DMS53 (cell line): ENCODE measurements at places on chromosomes 7 and 10.
A peak's percentile ranks its signal among the peaks of the same experiment; 100 is the strongest.

GRCh38 chr10:125263551-125263950, 103.2 kb upstream of the CTBP2 start:
- peak; percentile 54 for DNase-seq

GRCh38 chr10:69783515-69783914, 18.2 kb upstream of the COL13A1 start:
- peak; percentile 36 for DNase-seq

DNA sequence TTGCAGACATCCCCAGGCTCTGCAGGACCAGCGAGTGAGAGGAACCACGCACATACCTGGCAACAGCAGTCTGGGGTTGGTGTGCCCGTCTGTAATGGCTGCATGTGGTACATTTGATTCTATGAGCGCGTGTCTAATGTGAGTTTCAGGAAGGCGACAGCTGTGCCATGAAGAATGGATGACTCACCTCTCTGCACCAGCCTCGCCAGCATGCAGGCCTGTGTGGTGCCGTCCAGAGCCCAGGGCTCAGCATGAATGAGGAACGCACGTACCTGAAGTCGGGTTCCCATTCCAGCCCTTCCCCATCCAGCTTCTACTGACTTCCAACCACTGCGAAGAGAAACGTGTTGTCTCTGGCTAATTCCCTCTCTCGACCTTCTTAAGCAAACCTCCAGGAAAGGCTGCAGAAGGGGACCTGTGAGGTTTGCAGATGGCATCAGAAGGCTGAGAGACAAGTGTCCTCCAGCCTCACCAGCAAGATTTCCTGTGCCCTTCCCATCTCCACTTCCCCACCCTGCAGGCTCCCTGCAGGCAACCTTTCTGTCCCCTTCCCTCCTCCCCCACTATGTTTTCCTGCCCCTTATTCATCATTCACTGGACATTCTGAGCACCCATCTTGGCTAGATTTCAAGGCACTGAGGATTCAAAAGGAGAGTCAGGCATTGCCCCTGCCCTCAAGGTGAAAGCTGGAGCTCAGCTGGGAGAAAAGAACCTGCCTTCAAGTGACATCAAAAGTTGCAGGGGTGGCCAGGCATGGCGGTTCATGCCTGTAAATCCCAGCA, 54.3 kb downstream of the ASB13 start:
- DNase-seq, result peak; percentile 98

GRCh38 chr10:98213740-98214139, 54.3 kb downstream of the LOXL4 start:
- DNase-seq, result no peak

DNA sequence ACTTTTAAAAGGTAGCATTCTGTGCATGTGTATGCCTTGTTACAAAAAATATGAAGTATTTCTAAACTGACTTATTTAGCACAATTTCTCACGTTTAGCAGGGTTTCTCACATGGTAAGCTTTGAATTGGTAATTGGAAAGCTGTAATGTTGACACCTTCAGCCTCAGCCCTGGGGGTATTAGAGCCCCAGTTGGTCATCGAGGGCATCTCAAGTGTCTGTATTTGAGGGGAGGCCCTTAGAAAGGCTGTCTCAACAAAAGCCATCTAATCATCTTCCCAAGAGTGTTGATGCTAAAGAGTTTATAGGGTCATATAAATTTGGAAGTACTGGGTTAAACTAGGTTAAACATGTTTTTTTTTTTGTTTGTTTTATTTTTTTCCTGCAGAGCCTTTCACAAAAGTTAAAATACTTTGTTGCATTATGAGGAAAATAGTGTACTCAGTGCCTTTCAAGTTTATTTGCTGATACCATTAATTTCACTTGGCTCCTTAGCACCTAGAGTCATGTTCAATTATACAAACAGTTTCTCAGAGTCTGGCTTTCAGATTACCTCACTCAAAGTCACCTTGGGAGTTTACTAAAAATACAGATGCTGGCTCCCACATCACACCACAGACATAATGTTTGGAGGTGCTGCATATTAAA, 134.0 kb downstream of the CD36 start:
- DNase-seq, result peak; percentile 16

DNA sequence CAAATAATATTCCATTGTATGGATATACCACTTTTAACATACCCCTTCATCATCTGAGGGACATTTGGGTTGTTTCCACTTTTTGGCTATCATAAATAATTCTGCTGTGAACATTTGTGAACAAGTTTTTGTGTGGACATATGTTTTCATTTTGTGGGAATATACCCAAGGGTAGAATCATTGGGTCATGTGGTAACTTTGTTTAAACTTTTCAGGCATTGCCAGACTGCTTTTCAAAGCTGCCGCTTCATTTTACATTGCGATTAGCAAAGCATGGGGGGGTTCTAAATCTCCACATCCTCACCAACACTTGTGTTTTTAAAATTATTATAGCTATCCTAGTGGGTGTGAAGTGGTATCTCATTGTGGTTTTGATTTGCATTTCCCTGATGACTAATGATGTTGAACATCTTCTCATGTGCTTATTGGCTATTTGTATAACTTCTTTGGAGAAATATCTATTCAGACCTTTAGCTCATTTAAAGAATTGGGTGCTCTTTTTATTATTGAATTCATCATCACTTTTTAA, 8.4 kb upstream of the HHEX start:
- no peak for DNase-seq

- no peak for DNase-seq
Measured at GRCh38 chr7:108845951-108846350, 276.3 kb downstream of the DNAJB9 start.

DNA sequence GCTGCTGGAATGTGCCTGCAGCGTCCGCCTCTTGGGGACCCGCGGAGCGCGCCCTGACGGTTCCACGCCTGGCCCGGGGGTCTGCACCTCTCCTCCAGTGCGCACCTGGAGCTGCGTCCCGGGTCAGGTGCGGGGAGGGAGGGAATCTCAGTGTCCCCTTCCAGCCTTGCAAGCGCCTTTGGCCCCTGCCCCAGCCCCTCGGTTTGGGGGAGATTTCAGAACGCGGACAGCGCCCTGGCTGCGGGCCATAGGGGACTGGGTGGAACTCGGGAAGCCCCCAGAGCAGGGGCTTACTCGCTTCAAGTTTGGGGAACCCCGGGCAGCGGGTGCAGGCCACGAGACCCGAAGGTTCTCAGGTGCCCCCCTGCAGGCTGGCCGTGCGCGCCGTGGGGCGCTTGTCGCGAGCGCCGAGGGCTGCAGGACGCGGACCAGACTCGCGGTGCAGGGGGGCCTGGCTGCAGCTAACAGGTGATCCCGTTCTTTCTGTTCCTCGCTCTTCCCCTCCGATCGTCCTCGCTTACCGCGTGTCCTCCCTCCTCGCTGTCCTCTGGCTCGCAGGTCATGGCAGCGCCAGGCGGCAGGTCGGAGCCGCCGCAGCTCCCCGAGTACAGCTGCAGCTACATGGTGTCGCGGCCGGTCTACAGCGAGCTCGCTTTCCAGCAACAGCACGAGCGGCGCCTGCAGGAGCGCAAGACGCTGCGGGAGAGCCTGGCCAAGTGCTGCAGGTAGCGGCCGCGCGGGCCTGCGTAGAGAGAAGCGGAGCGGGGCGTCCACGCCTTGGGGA, 645 bp downstream of the SLC26A4 start:
- DNase-seq, result peak; percentile 89

DNA sequence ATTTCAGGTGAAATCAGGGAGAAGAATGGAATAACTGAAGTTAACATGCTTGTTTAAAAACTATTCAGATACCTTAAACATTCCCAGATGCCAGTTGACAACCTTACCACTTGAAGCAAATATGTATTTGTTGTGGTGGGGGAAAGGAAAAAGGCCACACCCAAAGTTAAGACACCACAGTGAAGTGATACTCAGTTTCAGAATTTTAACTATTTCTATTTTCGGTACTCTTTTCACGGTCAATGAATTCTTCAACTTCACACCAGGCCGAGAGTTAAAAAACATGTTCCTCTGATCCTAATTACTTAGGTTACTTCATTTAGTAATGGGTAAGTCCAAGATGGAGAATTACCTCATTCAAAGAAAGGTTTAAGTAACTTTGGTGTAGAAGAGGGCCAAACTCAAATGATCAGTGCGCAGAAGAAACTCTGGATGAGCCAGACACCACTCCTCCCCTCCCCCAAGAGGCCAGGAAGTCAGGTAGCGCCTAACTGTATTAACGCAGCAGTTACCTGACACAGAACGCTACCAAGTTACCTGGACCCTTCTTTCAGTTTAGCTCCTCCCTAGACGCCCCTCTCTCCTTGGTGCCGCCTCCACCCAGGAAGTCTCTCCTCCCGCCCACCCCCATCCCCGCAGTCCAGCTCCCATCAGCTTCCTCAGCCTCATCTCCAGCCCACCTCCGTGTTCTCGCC, 700 bp downstream of the MTPN start:
- DNase-seq, result peak; percentile 77

DNA sequence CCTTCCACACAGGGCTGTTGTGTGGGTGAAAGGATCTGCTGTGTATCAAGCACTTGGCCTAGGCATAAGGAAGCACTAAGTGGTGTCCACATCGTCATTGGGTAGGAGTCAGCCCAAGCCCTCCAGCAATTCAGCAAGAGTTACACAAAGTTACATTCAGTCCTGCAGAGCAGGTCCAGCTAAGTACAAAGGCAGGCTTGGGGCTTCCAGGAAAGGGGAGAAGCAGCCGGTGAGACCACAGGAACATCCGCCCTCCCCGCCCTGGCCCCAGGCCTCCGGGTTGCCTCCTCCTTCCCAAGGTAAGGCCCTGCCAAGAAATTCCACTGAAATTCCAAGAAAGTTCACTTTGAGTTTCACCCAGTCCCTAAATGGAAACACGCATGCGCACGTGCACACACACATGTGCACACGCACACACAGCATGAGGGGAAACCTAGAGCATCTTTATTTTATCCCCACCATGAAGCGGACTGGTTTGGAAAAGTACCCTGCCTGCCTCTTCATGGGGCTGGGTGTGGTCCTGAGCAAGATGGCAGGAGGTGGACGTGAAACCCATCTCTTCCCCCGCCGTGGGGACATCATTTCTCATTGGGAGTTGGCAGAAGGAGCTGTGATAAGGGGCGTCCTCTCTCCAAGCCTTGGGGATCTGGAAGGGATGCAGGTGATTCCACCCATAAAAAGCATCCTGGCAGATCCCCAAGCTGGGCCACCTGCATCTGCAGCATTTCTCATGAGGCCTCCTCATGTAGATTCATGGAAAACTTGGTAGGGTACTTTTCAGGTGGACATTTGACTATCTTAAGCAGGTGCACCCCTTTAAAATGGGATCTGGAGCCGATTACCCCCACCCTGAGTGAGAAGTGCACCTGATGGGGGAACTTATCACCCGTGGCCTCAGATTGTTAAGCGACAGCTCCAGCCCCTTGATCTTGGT, 69.1 kb upstream of the NANOS1 start:
- no peak for DNase-seq

- DNase-seq, result peak; percentile 61
Measured at GRCh38 chr10:31808258-31809218, 120.1 kb downstream of the ARHGAP12 start.

- peak; percentile 92 for DNase-seq
Measured at GRCh38 chr10:109883859-109884771, 39.2 kb downstream of the XPNPEP1 start.

DNA sequence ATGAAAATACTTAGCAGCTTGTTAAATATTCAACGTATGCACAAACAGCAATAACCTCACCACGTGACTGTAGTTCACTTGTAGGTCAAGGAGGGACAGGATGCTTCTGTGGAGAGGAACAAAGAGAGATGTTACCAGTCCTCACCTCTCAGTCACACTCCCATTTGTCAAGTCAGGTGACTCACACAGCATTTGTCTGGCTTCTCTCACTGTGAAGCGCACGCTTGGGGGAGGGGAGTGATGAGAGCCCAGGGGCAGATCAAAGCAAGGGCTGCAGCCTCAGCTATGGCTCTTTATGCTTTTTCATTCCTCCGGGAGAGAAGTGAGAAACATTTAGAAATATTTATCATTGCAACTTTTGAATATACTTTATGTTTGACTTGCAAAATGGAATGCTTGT, 2.9 kb upstream of the RBM20 start:
- DNase-seq, result peak; percentile 98

- no peak for DNase-seq
Measured at GRCh38 chr7:25666671-25667060, 438.4 kb upstream of the NPVF start.

DNA sequence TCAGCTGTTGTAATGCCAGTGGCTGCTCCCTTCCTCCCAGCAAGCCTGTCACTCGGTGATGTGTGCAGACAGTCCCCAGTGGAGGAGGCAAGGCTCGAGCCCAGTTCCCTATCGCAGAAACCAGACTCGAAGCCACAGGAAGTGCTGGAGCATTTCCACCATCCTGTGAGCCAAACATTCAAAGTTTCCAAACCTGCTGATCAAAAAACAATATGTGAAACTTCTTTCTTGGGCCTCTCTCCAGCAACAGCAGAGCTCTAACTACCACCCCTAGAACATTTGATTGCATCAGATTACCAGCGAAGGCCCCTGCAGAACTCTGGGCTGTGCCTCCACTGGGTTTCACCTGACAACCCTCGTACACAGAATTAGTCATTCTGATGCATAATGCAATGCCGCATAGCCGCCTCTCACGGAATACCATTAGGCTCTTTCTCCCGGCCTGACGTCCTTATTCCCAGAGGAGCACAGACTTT, 94.0 kb downstream of the ELMO1 start:
- no peak for DNase-seq

- DNase-seq, result no peak
Measured at GRCh38 chr7:80618096-80618495, 20.3 kb upstream of the CD36 start.

- DNase-seq, result peak; percentile 98
Measured at GRCh38 chr7:97005183-97006054, at the start of gene DLX6. Gene DLX6, plus strand, starts transcription at chr7:97005553. Its CDS starts 425 bp downstream, at chr7:97005978.

GRCh38 chr7:55304018-55304762, 60.9 kb upstream of the LANCL2 start:
- DNase-seq, result peak; percentile 14

DNA sequence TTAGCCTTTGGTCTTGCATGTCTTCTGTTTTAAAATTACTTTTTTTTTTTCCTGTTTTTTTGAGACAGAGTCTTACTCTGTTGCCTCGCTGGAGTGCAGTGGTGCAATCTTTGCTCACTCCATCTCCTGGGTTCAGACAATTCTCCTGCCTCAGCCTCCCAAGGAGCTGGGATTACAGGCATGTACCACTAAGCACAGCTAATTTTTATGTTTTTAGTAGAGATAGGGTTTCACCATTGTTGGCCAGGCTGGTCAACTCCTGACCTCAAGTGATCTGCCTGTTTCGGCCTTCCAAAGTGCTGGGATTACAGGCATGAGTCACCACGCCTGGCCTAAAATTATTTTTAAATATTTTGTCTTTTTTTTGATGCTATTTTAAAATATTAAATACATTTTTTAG, 38.5 kb downstream of the MLLT10 start:
- DNase-seq, result no peak

DNA sequence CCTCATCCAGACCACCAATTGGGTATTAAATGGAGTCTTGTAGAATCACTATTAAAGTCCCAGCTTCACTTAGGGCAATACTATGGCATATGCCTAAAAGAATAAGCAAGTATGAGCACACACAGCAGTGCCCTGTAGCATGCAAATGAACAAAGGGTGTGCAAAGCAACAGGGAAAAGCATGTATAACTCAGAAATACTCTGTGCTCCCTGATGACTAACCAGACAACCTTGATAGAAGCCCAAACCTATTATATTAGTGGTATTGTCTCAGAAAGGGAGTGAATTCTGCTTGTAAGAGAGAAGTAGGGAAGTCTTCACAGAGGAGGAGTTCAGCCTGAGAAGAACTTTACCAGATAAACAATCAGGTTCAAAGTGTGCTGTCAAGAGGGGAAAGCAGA, 131.2 kb downstream of the DGKI start:
- DNase-seq, result no peak

GRCh38 chr10:128003521-128003920, 96.6 kb downstream of the PTPRE start:
- DNase-seq, result no peak
